T follicular helper cell (primary cell): ENCODE measurements at places on chromosomes 3 and 15.

GRCh38 chr3:38837358-38837757 lies 21.3 kb upstream of the SCN10A start:
- DNase-seq = no peak

DNA sequence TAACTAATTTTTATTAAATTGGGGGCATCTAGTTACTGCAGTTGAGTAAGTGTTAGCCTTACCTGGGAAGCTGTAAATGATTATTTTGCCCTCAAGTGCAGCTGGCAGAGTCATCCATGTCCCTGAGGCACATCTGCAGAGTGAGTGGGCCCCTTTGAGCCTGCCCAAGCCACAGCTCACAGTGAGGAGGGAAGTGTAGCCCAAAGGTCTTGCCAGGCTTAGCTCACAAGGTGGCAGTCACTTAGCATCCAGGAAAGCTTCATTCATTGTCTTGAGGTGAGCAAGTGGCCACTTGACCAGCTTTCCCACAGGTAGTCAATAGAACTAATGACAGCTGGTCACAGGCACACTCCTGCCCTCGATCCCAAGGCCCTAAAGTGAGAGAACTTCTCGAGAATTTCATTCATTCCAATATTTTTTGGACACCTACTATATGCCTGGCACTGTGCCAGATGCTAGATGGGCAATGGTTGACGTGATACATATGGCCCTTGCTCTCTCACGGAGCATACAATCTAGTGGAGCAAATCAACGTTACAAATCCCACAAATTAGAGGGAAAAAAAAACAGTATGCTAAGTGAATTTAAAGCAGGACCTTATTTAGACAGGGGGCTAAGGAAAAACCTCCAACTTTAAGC lies 163.3 kb upstream of the IL12A start:
- no peak for DNase-seq

DNA sequence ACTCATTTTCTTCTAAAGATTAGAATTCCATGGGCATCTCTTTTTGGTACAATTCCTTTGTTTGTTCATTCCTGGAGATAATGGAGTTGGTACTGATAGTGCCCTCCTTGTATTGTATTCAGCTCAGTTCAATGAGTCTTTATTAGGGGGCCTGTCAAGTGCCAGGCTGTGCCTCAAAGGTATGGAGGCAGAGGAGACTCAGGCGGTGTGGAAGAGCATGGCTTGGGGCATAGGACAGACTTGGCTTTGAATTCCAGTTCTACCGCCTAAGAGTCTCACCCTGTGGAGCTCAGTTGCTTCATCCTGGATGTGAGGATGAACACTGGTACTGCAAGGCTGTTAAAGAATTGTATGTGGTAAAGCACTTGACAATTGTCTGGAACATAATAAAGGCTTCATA lies 196.6 kb upstream of the IL12A start:
- DNase-seq = no peak

DNA sequence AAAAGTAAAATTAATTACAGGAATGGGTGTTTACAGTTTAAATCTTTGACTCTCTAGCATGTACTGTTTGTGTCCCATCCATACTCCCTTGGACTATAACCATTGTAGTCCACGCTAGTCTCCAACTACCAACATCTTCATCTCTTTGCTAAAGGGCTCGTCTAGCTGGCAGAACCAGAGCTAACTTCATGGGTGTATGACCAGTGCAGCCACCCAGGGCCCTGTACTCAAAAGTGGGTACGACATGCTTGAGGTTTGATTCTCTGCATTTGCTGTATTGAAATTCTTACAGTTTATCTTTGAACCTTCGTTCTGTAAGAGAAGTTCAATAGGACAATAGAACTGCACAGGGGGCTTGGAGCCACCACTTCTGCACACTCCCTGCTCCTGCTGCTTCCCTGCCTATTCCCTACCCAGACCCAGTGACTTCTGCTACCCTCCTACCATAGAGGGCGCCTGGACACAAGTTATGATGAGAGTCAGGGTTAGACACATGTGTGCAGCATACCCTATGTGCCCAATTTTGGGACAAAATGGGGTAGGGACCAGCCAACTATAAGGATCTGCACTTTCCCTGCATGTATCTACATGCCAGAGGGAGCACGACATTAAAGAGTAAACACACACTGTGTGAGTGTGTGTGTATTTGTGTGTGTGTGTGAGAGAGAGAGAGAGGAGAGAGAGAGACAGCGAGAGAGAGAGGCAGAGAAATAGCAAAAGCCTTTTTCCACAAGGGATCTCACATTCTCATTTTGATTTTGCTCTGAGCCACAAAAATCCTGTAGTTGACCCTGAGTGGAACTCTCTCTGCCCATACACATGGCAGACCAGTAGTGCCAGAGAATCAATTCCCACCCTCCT lies 59.0 kb upstream of the NECTIN3 start:
- no peak for DNase-seq

- no peak for DNase-seq
Measured at GRCh38 chr3:115022199-115022598, 124.9 kb downstream of the ZBTB20 start.

DNA sequence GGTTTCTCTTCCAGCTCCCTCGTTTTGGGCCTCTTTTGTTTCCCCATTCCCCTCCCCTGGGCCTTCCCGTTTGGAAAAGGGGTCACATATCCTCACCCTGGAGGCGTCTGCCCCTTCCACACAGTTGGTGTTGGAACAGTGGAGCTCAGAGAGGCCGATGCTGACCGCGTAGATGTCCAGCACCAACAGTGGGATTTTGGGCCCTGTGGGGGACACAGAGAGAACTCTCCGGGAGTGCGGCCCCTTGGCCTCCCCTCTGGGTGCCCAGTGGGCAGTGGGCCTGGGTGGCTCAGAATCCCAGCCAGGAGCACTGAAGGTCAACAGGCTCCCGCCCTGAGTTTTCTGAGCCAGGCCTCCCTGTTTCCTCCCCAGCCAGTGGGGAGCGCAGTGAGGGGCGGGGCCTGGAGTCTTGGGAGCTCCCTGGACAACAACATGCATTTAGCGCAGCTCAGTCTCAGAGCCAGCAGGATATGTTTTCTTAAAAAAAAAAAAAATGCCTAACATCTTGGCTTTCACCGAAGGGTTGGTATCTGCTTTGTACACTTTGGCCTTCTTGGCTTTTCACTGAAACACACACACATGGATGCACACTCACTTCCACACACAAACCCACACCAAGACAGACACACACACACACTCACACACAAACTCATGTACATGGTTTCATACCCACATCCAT lies 670 bp upstream of the ISLR start:
- no peak for DNase-seq

- no peak for DNase-seq
Measured at GRCh38 chr3:140595295-140595694, 82.6 kb upstream of the TRIM42 start.

GRCh38 chr3:44883213-44883955 lies 9.0 kb downstream of the TGM4 start:
- no peak for DNase-seq

DNA sequence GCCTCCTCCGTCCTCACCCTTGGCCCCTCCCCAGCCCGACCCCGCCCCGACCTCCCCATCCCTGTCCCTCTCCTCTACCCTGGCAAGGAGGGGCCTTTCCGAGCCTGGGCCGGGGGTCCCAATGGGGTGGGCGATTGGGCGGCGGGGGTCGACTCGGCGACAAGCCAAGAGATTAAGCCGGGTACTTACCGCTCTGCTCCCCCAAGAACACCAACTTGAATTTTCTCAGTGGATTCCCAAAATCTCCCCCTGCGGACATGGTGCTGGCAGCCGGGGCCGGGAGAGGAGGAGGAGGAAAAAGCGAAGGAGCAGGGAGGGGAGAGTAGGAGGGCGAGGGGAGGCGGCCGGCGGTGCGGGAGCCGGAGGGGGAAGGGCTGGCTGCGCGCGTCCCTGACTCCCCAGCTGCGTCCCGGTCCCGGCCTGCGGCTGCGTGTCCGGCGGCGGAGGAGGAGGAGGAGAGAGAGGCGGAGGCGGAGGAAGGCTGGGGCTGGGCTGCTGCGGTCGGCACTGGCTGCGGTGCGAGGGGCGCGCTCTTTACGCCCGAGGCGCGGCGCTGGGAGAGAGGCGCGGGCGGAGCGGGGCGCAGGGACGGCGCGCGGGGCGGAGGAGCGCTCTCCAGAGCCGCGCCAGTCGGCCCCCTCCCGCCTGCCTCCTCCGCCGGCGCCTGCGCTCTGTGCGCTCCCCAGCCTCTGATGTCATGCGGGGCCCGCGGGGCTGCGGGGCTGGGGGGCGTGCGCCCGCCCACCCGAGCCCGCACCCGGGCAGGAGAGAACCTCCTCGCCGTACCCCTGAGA lies at the start of gene RAB6B:
RAB6B (minus strand) TSS at position 675 of the 794 bp plus-strand sequence; CDS start at position 259, 416 bp downstream.
- DNase-seq = no peak

DNA sequence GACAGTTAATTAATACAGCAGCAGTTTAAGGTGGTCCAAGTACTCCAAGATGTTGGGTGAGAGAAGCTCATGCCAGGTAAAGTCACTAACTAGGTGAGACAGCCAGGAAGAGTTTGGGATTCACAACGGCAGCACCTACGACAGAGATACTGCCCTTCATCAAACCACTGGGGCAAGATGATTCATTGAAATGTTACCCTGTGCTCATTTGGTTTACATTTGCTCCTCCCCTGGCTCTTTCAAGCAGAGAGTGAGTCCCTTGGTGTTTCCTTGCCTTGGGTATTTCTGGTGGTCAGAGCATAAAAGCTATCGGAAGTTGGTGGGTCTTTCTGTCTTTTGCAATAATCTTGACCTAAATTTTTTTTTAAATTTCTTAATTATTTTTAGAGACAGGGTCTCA lies 19.9 kb upstream of the PDE8A start:
- DNase-seq = no peak

- DNase-seq = no peak
Measured at GRCh38 chr3:29347412-29347811, 66.5 kb downstream of the RBMS3 start.

DNA sequence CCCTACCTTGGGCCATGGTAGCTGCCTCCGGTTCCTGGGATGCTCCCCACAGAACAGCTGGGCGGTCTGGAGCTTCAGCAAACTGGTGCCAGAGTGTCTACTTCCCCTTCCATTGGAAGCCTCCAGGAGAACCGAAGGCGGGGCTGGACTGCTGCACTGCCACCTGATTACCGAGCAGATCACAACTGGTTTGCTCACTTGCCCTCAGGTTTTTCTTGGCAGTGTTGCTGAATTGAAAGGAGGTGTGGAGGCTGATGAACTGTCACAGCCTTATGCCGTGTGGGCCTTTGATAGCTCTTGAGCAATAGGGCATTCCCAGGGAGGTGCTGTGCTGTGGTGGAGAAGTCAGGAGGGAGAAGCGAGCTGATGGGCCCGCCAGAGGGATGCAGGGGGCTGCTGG lies at the start of gene TGM5:
TGM5 (minus strand) TSS at position 95 of the 400 bp plus-strand sequence; CDS start at position 16, 79 bp downstream.
- no peak for DNase-seq

DNA sequence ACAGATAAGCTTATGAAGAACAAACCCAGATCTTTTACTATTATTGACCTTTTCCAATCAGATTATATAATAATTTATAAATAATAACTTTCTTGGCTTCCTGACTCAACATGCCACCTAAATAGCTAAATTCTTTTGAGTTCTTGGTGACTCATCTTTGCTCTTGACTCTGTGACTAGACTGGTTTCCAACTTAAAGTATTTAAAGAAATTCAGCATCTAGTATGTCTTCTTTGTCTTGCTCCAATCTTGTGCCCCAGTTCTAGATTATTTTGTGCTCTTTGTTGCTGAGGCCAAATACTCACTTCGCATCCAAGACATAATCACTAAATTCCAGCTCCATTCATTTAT lies 483.2 kb upstream of the TBL1XR1 start:
- no peak for DNase-seq

DNA sequence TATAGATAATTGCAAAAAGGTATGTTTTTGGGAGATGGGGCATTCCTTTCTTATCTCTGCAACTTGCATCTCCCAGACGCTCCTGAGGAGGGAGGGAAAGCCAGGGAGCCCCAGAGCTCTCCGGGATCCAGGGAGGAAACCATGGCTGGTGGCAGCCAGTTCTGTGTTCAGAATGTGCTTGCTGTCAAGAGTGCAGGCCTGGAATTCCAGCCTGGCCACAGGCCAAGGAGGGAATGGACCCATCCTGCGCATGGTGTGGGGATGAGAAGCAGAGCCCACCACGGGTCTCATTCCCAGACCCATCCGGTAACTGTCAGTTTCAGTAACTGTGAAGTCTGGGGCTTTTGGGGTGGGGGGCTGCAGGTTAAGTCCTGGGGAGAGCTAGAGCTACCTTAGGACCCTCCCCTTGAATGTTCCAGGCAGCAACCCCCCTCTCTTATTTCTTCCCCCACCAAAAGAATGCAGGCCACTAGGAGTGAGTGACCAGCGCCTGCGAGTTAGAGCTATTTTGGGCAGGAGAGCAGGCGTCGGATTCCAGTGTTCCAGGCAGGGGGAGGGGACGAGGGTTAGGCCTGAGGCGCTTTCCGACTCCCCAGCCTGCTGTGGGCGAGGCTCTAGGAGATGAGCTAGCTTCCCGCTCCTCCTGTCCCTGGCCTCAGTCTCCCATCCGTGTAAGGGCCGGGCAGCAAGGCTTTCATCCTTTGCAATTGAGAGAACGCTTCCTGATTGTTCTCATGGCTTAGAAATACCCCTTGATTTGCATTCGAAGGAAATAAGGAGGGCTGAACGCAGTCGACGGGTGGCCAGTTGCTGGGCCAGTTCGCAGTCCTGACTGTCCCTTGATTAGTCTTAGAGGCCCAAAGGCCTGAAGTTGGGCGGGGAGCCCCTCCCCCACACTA lies 781 bp upstream of the DAG1 start:
- DNase-seq = no peak

DNA sequence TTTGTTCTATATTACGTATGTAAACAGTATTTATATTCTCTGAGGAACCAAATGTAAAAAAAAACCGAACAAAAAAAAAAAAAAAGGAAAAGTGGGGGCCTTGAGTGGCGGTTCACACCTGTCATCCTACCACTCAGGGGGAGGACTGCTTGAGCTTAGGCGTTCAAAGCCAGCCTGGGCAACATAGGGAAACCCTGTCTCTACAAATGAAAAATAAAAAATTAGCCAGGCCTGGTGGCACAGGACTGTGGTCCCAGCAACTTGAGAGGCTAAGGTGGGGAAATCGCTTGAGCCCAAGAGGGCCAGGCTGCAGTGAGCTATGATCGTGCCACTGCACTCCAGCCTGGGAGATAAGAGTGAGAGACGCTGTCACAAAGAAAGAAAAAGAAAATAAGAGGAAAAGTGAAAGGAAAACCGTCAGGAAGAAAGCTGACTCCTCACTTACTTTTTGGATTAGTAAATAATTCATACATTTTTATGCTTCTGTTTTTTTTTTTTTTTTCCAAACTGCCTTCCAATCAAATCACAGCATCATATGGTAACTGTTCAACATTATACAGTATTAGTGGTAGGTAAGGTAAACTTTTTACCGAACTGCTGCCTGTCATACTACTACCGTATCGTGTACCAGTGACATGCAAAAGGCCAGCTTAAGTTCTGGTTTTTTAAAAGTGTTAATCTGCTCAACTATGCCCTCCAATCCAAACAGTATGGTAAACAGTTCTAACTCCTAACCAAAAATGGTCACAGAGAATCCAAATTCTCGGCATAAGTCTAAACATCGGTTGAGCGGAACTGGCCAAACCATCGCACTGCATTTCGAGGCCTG lies 1.2 kb downstream of the PHC3 start:
- DNase-seq = no peak

DNA sequence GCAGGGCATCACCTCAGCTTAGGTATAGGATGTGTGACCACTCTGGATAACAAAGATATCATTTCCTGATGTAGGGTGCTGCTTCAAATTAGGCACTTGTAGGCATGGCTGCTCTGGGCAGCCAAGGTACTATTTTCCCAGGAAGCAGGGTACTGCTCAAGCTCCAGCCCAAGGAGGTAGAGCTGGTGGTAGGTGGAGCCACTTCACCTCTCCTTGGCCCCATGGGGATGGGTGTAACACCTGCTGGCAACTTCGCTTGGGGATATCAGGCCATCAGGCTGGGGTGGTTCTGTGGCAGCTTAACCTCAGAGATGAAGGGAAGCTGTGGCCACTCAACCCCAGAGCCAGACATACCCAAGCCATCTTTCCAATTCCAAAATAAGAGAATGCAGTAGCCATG lies 147.1 kb upstream of the IGF1R start:
- no peak for DNase-seq

GRCh38 chr3:194817936-194818335 lies 132.3 kb downstream of the FAM43A start:
- no peak for DNase-seq
